ENCODE measurements at places on chromosomes 12 and 14. TPM values are rescaled to one million over a fixed set of nuclear protein-coding genes. Genes with fewer than 3 reads are reported as not detected.

The KCNA1 gene
- not detected for total RNA-seq

GRCh38 chr14:57498035-57498434, 4.4 kb upstream of the CCDC198 start:
- H3K4me3 ChIP-seq, result no peak overlapping the region
- H3K27me3 ChIP-seq, result peaks cover 45% of the 10 kb centered on the region
- no peaks in the 10 kb centered on the region for H3K36me3 ChIP-seq
- DNase-seq, result no peak
- no peaks in the 10 kb centered on the region for H3K4me1 ChIP-seq
- no peak overlapping the region for H3K27ac ChIP-seq

GRCh38 chr14:35879654-35880249, 53.6 kb downstream of the BRMS1L start:
- no peaks in the 10 kb centered on the region for H3K27me3 ChIP-seq
- no peaks in the 10 kb centered on the region for H3K36me3 ChIP-seq
- peak; percentile 18 for DNase-seq
- no peak overlapping the region for H3K27ac ChIP-seq
- H3K4me3 ChIP-seq, result no peak overlapping the region

The AQP2 gene
- total RNA-seq, result not detected

GRCh38 chr14:34364201-34364600, 97.8 kb downstream of the SPTSSA start:
- no peaks in the 10 kb centered on the region for H3K36me3 ChIP-seq
- no peaks in the 10 kb centered on the region for H3K27me3 ChIP-seq
- H3K4me1 ChIP-seq, result no peaks in the 10 kb centered on the region

DNA sequence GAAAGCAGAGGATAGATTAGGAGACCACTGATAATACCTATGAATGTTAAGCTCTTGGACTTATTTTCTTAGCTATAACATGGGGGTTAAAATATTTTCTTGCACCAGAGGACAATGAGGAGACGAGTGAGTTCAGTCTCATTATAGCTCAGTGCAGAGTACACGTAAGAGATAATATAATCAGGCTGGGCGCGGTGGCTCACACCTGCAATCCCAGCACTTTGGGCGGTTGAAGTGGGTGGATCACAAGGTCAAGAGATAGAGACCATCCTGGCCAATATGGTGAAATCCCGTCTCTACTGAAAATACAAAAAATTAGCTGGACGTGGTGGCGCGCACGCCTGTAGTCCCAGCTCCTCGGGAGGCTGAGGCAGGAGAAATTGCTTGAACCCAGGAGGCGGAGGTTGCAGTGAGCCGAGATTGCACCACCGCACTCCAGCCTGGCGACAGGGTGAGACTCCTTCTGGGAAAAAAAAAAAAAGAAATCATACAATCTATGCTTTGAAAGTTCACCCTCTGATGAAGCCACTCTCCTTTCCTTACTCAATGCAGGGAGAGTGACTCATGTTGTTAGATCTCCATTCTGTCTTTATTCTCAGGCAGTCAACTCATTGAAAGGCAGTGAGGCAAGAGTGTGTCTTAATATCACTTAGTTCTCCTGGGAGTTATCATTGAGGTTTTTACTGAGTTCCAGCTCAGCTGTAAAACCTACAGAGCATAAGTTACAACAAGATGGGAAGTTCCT, 134.2 kb downstream of the SYNE2 start:
- H3K27ac ChIP-seq, result no peak overlapping the region
- DNase-seq, result no peak
- no peaks in the 10 kb centered on the region for H3K36me3 ChIP-seq

DNA sequence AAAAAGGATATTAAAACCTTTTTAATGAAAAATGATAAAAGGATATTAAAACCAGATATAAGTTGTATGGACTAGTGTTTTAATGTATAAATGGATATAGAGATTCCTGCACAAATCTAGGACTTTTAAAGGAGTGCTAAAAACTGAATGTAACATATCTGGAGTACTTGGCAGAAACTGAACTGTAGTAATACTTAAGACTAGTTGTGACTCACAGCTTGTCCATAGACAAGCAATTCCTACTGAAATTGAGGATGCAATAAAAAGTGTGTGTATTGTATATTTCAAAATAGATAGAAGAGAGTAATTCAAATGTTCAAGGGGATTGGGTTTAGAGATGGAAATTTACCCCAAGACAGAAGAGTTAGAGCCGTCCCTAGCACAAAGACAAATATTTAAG, 59.6 kb downstream of the FBXO33 start:
- H3K4me1 ChIP-seq, result peaks cover 7% of the 10 kb centered on the region
- no peak overlapping the region for H3K4me3 ChIP-seq
- no peaks in the 10 kb centered on the region for H3K36me3 ChIP-seq
- no peak overlapping the region for H3K27ac ChIP-seq
- no peaks in the 10 kb centered on the region for H3K27me3 ChIP-seq

The TAS2R42 gene
- total RNA-seq, result not detected
